ENCODE measurements at places on chromosomes 2 and 18. TPM values are rescaled to one million over a fixed set of nuclear protein-coding genes. Genes with fewer than 3 reads are reported as not detected.

Gene NEURL3
- polyA plus RNA-seq: 0.57 TPM

Gene B4GALT6
- polyA plus RNA-seq: 54.6 TPM

Gene DYNAP
- 0.08 TPM for polyA plus RNA-seq

Gene SULT1C2
- polyA plus RNA-seq: 0.95 TPM

Gene MAP3K19
- polyA plus RNA-seq: 8.9 TPM

Gene KHK
- polyA plus RNA-seq: 19.1 TPM

Data from spinal cord (tissue), 10 donors.